Tibial nerve (tissue), 4 donors: ENCODE measurements at places on chromosomes 16 and 17. TPM values are rescaled to one million over a fixed set of nuclear protein-coding genes. Genes with fewer than 3 reads are reported as not detected.

DNA sequence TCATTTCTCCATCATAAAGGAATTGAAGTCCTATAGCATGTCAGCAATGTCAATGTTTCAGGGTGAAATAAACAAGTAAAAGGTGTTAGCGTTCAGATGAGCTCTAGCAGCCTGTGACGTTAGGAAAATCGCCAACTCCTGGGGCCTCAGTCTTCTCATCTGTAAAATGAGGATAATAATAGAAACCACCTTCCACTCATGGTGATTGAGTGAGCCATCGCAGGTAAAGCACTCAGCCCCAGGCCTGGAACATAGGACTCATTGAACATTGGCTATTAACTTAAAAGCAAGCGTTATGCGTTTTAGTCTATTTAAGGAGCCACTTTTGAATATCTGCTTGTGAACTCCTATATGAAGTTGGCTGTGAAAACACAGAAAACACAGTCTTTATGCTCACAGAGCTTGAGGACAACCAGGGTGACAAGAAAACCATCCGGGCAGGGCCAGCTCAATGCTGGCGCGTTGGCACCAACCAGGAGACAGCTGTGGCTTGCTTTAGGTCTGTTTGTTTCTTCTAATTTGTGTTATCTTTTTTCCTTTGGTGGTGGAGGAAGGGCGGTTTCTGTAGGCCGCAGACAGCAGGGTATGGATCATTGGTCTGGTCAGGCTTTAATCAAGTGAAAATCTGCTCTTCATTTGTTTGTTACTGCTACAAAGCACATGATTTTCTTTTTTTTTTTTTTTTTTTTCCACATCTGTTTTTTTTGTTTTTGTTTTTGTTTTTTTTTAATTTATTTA, 35.7 kb upstream of the MED9 start:
- no peak for DNase-seq

The GABARAPL2 gene
- 99.2 TPM for total RNA-seq

GRCh38 chr17:19303367-19303776, 59.2 kb downstream of the B9D1 start:
- DNase-seq: no peak

The INO80E gene
- total RNA-seq: 57.9 TPM

DNA sequence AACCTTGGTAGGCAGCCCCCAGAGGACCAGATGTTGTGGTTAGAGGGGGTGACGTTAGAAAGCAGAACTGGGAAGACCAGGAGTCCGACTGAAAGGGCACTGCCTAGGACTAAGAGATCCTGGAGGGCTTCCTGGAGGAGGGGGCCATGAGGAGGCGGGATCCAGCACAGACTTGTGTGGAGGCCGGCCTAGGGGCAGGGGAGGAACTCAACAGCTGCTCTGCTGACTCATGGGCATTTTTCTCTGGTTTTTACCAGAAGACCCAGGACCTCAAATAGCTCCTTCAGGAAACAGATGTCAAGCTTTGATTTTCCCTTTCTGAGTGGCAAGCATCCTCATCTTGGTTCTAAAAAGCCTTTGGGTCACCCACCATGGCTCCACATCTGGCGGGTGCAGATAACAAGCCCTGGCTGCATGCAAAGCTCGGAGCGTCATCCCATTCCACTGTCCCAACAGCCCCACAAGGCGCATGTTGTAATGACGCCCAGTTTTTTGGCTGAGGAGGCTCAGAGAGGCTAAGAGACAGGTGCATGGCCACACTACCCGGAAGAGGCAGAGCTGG, 29.0 kb downstream of the IL21R start:
- DNase-seq: no peak

The PARD6A gene
- 14.4 TPM for total RNA-seq

- no peak for DNase-seq
Observed at GRCh38 chr17:21313320-21313719, 28.8 kb downstream of the MAP2K3 start.

- DNase-seq: no peak
Observed at GRCh38 chr17:43975898-43976297, 22.2 kb upstream of the PYY start.

- no peak for DNase-seq
Observed at GRCh38 chr16:17258848-17259713, 211.7 kb downstream of the XYLT1 start.

- DNase-seq: no peak
Observed at GRCh38 chr16:61797296-61797795, 238.9 kb downstream of the CDH8 start.

GRCh38 chr17:75535119-75535537, 9.6 kb downstream of the LLGL2 start:
- DNase-seq: no peak

The BCL7C gene
- total RNA-seq: 42.9 TPM

- no peak for DNase-seq
Observed at GRCh38 chr17:82262344-82262743, 11.2 kb downstream of the CSNK1D start.

The VPS9D1 gene
- 7.4 TPM for total RNA-seq

GRCh38 chr17:61450641-61451537, 1.3 kb upstream of the TBX4 start:
- DNase-seq: no peak

DNA sequence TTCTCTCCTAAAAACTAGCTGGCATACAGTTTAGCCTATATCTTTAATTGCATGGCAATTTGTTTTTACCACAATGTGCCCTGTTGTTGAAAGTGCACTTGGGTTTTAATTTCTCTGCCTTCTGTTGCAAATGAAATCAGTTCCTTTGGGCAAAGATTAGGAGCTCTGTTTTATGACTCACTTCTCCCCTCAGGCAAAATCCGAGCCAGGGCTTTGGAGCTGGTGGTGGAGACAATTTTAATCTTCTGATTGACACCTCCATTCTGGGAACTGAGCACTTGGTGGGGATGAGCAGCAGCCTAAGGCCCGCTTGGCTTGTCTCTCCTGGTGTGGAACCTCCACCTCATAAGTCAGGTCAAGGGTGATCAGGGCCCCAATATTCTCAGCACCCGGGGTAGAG, 13.3 kb upstream of the MYH8 start:
- no peak for DNase-seq

- DNase-seq: peak; percentile 85
Observed at GRCh38 chr17:38869526-38870258, at the start of gene LASP1. Gene LASP1 (plus strand): TSS chr17:38870058. CDS start chr17:38870190, 132 bp downstream.
